SW480 (cell line): ENCODE measurements at places on chromosomes 3 and 15.

- DNase-seq = no peak
These were observed 6.1 kb upstream of the CMTM6 start for GRCh38 chr3:32508711-32509110.

DNA sequence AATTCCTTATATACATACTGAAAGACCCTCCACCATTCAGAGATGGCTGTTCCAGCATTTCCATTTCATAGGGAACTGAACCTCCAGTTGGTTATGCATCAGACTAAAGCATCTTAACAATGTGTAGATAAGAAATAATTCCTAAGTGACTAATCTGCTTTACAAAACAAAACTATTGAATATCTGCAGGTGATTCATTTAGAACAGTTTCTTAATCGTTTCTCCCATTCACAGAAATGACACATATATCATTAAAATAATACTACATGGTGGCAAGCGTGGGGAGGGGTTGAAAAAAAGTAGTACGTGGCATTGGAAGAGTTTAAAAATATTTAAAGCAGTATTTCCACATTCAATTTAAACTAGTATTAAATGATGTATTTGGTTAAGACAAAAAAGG, 19.5 kb downstream of the COPS2 start:
- DNase-seq = no peak

- DNase-seq = no peak
These were observed 169.3 kb upstream of the BHLHE40 start for GRCh38 chr3:4809922-4810321.

GRCh38 chr3:190208196-190208595, 87.5 kb upstream of the P3H2 start:
- DNase-seq = no peak

GRCh38 chr3:104901396-104901795, 465.3 kb upstream of the ALCAM start:
- no peak for DNase-seq

GRCh38 chr3:112395896-112396290, 62.9 kb downstream of the CD200 start:
- no peak for DNase-seq

GRCh38 chr15:101057841-101058407, 138.8 kb downstream of the LRRK1 start:
- no peak for DNase-seq

DNA sequence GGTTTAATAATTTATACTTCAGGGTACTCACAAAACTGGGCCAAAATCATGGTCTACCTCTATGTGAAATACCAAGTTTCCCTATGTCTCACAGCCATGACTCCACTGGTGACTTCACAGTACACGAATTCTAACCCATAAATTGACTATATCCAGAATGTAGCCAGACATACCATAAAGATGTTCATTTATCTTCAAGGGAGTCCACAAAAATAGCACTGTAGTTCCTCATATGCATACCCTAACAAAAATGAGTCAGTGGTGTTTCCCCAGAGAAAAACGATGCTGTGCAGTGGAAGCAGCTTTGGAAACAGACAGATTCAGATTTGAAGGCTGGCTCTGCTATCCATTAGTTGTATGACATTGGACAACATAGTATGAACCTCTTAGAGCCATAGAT, 438.8 kb downstream of the FHIT start:
- no peak for DNase-seq

GRCh38 chr15:95718441-95718840, 612.1 kb upstream of the NR2F2 start:
- DNase-seq = no peak

DNA sequence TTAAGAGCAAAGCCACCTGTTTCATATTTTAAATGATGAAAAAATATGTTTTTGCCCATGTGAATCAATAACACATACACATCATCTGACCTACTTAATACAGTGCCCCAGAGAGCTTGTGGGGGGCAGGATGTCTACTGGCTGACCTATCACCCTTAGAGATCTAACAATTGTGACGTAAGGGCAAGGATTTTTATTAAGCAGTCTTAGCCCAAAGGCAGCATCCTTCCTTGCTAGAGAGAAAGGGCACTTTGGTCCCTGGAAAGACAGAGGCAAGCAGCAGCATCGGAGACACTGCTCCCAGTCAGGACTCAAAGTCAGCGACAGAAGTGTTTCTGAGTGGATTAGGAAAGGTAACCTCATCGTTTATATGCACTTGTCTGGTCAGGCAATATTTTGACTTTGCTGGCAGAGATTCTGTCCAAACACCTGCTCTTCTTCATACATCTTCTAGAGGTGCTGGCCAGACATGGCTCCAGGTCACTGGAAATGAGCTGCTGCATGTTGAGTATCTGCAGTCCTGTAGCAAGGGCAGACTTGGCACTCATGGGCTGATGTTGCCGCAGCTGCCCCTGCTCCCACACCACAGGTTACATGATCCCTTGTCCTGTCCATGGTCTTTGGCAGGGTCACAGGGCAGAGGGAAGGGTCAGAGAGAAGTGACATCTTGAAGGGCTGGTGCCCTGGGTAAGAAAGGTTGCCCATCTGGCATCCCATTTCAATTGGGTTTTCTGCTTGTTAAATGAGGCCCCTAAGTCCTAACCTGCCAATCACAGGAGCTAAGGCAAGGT, 1.8 kb downstream of the CXCR6 start:
- no peak for DNase-seq

- peak; percentile 56 for DNase-seq
These were observed 32.8 kb downstream of the MYH15 start for GRCh38 chr3:108477511-108478147.

- DNase-seq = peak; percentile 98
These were observed at the start of gene MST1R for GRCh38 chr3:49903451-49904424. Gene MST1R, minus strand, starts transcription at chr3:49903873. Its CDS starts 264 bp downstream, at chr3:49903609.

DNA sequence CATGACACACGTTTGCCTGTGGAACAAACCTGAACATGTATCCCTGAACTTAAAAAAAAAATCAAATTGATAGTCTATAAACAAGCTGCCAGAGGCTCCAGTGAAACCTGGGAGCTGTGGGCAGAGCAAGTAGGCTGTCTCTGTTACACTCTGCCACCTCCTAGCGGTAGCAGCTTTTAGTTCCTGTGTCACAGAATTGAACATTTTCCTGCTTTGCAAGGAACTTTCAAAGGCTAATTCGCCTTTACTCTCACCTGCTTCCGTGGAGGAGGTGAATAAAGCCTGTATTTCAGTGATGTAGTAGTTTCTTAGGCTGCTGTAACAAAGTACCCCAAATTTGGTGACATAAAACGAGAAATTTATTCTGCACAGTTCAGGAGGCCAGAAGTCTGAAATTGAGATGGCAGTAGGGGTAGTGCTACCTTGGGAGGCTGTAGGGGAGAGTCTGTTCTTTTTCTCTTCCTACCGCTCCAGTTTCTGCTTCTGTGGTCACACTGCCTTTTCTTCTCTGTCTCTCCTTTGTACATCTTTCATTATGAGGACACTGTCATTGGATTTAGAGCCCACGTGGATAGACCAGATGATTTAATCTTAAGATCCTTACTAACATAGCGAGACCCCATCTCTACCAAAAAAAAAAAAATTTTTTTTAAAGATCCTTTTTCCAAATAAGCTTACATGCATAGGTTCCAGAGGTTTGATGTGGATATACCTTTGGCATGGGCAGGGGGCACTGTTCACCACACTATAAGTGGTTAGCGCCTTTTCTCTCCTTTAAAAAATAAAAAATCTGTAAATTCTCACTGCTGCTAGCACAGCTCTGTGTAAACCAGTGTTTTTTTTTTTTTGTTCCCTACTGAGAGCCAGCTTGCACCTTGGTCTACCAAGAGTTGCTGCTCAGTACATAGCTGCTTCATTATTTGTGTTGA, 25.3 kb downstream of the FBXO22 start:
- DNase-seq = no peak

DNA sequence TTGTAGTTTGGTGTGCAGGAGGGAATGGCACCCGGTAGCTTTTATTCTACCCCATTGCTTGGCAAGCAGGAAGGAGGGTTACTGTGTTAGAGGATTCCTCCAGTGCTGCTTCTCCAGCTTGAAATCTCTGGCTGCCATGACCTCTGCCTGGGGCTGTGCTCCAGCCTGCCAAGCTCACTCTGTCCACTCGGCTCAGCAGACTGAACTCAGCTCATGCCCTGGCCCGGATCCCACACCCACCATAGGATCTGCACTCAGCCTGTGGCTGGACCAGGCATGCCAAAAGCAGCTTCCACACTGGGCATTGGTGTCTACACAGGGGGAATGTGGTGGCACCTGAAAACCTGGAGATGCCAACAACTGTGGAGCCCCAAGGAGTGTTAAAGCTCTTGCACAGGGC, 26.3 kb downstream of the CLDN16 start:
- no peak for DNase-seq

- peak; percentile 4 for DNase-seq
These were observed 143.3 kb upstream of the SLCO3A1 start for GRCh38 chr15:91710080-91710698.

GRCh38 chr15:67202091-67202490, 52.4 kb downstream of the AAGAB start:
- DNase-seq = no peak

DNA sequence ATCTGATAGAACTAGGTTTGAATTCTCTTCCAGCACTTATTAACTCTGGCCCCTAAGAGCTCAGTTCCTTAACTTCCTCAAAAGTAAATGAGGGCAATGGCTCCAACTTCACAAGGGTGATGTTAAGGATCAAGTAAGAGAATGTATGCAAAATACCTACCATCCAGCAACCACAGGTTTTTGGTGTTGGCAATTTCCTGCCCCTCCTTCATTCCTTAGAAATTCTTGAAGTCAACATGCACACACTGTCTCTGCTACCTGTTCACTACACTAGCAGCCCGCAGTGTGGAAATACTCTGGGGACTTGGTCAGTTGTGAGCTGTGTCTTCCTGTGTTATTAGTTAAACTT, 5.0 kb downstream of the ZBED2 start:
- DNase-seq = peak; percentile 13

- DNase-seq = no peak
These were observed 425.3 kb downstream of the RBMS3 start for GRCh38 chr3:29705906-29706844.

DNA sequence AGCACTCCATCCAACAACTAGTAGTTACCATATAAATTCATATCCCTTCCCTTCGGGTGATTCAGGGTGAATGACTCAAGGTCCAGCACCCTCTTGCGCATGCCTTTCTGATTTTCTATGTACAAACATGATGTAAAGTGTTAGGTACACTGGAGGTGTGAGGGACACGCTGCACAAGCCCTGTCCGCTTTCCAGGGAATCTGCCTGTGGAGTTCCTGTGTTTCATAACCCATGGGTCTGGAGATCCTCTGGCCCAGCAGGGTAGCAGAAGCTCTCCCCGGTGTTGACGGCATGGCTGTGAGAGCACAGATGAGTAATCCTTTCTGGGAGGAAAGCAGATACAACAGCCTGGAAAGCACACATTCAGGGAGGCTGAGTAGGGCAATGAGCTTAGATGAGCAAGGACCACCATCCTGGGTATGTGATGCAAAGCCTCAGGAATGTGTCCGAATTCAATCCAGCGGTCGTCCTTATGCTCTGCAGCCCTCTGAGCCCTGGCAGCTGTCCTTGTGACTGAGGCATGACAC, 142.9 kb upstream of the TP63 start:
- DNase-seq = no peak

DNA sequence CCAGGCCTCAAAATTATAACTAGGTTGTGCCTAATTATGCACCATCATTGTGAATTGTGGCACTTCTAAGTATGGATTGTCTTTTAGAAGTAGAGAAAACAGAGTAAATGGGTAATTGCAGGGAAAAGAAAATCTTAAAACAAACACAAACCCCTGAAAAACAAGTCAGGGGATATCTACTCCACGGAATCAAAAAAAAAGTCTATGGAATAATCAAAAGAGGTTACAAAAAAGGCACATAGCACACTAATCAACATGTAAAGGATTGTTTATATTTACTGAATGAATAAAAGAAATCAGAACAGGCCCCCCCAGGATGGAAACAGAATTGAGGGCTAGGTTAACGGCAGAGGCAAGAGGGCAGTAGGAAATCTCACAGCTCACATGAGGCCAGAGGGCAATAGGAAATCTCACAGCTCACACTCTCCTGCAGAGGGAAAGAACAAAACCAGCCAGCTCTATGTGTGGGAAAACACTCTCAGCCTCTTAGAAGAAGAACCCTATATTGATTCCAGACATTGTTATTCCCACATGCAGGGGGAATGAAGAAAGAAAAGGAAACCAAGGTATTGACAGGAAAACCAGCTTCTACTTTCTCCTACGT, 72.7 kb upstream of the FNDC3B start:
- no peak for DNase-seq

- DNase-seq = no peak
These were observed 941.5 kb downstream of the FHIT start for GRCh38 chr3:60309539-60310268.

DNA sequence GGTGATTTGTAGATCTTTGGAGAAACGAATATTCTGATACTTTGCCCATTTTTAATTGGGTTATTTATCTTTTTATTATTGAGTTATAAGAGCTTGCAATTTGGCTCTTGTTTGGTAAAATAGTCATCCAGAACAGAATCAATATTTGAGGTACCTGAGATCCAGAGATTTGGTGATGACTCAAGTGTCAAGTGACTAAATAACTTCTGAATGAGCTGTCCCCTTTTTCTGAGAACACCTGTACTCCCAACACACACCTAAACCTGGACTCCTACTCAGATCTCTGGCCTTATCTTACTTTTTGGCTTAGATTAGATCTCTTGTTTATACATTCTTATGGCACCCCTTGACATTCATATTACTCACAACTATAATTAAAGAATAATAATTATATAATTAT, 3.1 kb upstream of the TRA2B start:
- DNase-seq = peak; percentile 61

GRCh38 chr15:56749982-56750381, 16.7 kb upstream of the ZNF280D start:
- DNase-seq = no peak
